Fibroblast of skin of back (primary cell): ENCODE measurements at places on chromosomes 2 and 18.

GRCh38 chr2:158024288-158024898, 77.3 kb upstream of the UPP2 start:
- DNase-seq, result peak; percentile 38

DNA sequence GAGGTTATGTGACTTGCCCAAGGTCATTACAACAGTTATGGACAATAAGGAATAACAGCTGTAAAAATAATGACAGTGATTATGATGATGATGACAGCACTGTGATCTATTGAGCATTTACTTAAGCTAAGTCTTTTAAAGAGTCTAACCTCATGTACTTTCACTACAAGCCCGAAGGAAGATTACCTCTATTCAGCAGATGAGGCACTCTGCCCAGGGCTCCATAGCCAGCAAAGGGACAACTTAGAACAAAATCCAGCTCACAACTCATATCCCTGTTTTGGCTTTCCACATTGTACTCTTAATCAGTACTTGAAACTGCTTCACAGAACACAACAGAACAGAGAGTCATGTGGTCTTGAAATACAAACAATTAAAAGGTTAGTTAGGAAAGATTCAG, 290.2 kb downstream of the ZNF385B start:
- no peak for DNase-seq

- no peak for DNase-seq
These were observed 150.3 kb upstream of the ZFP36L2 start for GRCh38 chr2:43376523-43377198.

- DNase-seq, result no peak
These were observed 44.6 kb downstream of the FOSL2 start for GRCh38 chr2:28437149-28437835.

- DNase-seq, result no peak
These were observed 4.0 kb downstream of the NT5DC4 start for GRCh38 chr2:112724591-112725525.

DNA sequence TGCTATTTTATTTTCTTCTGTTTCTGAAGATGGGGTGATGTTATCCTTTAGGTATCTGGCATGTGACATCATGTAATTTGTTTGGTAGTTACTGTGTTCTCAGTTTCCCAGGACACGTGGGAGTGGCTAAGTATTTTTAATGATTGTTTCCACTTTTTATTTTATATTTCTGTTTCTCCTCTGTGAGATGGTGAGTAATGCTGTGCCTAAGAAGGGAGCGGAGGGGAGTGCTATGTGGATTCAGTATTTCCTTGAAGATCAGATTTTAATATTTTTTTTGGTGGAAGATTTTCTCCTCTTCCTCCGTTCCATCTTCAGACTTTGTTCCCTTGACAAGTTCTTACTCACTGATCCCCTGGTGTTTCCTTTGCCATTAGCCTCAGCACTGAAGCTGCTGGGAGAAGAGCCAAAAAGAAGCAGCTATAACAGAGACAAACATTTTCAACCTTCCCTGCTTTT, 180.0 kb upstream of the MMADHC start:
- peak; percentile 70 for DNase-seq

GRCh38 chr18:59546188-59546587, 151.0 kb downstream of the CCBE1 start:
- DNase-seq, result peak; percentile 76

GRCh38 chr2:203396667-203397066, 68.5 kb downstream of the ABI2 start:
- no peak for DNase-seq

DNA sequence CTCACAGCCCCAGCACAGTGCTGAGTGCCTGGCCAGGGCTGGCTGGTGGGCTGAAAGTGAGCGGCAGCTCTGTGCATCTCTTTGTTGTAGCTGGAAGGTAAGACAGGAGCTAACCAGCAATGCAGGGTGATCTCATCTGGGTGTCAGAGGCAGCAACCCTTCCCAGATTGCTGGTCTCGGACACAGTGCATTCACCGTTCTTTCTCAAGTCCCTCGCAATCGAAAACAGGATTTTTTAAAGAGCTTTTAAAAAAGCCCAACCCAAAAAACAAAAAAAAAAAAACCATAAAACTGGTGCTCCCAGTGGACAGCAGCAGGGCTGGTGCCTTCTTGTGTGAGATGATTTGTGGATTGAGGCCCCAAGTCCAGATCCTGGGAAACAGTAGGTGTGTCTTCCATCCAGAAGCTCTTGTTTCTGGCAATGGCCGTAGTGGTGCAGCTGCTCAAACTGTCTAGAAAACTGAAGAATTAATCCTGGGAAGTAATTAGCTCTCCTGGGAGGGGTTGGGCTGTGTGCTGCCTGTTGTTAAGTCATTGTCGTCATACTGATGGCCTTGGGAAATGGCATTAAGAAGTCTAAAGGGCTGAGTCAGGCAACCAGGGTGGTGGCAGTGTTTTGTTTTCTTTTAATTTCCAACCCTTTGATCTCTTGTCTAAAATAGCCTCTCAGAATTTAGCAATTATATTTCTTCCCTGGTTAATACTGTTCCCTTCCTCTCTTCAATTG, 156.7 kb downstream of the KLHL29 start:
- peak; percentile 55 for DNase-seq

GRCh38 chr18:2459886-2460285, 111.4 kb downstream of the METTL4 start:
- DNase-seq, result peak; percentile 31

- DNase-seq, result no peak
These were observed 67.7 kb downstream of the SMCHD1 start for GRCh38 chr18:2723207-2723606.

- DNase-seq, result peak; percentile 53
These were observed 58.0 kb upstream of the EML6 start for GRCh38 chr2:54665436-54665856.

- no peak for DNase-seq
These were observed 88.9 kb downstream of the SMIM21 start for GRCh38 chr18:75338631-75339030.

- peak; percentile 79 for DNase-seq
These were observed 4.7 kb downstream of the CAPG start for GRCh38 chr2:85405201-85406059.

DNA sequence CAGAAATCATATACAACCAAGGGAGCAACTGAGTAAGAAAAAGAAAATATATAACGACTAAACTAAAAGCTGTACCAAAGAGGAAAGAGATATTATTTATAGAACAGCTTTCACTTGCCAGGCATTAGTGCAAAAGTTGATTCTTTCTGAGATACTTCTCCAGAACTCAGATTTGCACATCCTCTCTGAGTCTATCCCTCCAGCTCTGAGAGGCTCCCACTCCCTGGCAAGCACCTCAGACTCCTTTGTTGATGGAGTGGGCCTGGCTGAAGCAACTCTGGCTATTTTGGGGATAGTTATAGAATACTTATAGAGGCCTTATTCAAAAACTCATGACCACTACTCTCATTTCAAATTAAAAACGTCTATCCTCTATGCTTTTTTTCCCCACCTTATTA, 501.6 kb upstream of the TNP1 start:
- no peak for DNase-seq

DNA sequence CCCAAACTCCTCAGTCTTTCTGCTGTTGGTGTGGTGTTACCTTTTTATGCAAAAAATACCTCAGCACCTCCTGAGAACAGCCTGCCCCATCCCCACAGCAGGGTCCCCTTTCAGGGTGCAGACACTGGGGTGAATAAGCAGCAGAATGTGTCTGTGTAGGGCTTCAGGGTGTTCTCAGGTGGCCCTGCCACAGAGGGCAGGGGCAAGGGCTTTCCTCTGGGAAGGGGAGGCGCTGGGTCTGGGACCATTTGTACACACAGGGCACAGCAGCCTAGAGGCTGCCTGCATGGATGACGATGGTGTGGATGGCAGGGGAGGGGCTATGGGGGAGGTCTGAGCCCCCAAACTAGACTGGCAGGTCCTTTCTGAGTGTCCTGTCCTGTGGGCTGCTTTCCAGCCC, 2.6 kb downstream of the HAAO start:
- DNase-seq, result no peak

- DNase-seq, result no peak
These were observed 297.1 kb upstream of the FSIP2 start for GRCh38 chr2:185441486-185442005.

GRCh38 chr2:12506846-12507245, 209.9 kb upstream of the TRIB2 start:
- no peak for DNase-seq

DNA sequence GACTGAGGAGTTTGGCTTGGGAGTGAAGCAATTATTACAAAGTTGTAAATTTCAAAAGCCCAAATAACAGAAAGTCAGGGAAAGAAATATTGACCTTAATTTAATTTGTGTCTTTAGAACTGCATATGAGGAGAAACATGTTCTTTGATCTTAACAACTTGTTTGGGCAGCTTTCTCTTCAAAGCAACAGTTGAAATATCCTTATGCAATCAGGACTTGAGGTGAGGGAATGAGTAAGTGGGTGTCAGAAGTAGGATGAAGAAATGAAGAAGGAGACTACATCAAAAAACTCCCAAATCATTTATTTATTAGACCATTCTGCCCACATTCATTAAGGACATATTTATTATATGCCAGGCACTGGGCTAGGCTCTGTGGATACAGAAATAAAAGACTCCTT, 129.4 kb downstream of the GCA start:
- no peak for DNase-seq

DNA sequence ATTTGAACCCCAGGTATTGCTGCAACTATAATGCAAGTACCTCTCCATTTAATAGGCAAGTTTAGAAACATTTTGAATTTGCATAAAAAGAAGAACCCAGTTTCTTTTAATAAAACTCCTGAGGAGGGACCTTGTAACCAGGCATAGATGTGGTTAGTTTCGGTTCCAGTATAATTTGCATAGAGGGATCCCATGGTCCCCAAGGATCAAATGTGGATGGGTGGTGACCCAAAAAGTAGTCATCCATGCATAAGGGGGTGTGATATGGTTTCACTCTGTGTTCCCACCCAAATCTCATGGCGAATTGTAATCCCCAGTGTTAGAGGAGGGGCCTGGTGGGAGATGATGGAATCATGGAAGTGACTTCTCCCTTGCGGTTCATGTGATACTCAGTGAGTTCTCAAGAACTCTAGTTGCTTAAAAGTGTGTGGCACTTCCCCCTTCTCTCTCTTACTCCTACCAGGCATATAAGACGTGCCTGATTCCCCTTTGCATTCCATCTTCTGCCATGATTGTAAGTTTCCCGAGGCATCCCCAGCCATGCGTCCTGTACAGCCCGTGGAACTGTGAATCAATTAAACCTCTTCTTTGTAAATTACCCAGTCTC, 40.2 kb upstream of the SKA1 start:
- no peak for DNase-seq

DNA sequence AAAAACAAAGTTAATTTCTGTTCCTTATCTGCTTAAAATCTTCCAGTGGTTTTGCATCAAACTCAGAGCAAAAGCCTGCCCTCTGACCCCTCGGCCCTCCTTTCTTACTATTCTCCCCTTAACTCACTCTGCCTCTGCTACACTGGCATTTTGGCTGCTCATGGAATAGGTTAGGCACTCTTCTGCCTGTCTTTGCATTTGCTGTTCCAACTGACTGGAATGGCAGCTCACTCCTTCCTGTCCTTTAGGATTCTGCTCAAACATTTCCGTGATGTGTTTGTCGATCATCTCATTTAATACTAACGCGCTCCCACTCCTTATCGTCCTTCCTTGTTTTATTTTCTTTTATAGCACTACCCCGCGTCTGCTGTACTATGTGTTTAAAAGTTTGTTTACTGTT, 815 bp downstream of the CEBPZ start:
- peak; percentile 14 for DNase-seq

GRCh38 chr2:127877626-127878025, 8.1 kb downstream of the AMMECR1L start:
- peak; percentile 22 for DNase-seq

- DNase-seq, result no peak
These were observed 201.4 kb downstream of the TCF4 start for GRCh38 chr18:55386545-55386944.

DNA sequence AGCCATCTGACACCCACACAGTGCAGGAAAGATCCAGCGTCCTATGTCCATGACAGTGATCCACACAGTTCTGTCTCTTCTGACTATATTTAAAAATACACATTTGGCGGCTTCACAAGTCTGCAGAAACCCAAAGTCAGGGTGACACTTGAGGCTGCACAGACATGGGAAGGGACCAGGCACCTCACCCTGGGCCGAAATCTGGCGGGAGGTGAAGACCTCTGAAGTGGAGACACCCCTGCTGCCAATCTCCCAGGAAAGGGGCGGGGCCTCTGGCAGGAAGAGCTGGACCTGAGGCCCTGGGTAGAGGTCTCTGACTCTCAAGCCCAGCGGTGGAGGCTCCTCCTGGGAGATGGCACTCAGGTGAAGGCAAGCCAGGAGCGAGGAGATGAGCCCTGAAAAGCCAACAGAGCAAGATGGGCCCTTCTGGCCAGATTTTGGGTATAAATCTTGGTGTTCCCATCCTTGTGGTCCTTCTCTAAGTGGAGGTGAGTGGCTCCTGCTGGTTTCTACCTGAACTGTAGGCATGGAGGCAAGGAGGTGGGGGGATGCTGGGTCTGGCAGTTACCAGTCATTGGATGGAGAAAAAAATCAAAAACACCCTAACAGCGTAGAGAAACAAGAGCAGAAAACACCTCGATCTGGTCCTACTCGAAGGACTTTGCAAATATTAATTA, 248.4 kb downstream of the HDAC4 start:
- DNase-seq, result no peak

DNA sequence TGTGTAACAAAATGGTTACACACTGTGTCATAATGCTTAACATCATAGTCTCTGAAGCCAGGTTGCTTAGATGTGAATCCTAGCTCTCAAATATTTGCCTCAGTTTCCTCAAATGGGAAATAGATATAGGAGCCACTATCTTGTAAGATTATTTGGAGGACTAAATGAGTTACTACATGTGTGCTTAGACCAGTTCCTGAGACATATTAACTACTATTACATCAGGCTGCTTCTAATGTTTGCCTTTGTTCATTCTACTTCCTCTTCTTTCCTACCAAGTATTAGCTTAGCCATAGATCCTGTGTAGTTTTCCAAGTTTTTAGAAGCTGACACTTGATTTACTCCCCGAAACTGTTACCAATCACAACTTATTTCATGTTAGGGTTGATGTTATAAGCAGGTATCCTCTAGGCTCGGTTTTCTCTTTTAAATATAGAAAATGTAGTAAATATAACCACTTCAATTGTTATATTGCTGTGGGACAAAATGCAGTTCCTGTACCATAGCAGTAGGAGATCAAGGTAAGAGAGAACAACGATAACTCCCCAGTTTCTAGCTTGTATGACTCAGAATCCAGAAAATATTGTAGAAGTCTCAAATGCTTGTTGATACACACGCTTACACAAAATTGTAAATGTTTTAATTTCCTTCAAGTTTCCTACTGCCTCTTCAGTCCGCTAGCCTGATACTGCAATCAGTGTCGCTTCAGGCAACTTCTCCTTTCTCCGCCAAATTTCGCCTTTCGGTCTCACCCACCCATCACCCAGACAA, 751 bp upstream of the DNAJC10 start:
- DNase-seq, result peak; percentile 30

DNA sequence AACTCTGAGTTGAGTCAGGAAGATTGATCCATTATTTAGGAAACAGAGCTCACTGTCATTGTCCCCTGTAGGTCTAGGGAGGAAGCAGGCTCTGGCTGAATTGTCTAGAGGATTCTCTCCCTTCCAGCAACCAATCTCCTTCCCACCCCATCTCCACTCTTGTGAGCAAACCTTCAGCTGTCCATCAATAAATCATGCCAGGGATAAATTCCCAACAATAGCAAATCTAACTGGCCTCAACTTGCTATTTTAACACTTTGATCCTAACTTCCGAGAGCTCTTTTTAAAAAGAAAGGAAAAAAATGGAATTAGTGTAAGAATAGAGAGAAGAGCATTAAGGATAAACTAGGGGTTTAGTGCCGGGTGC, 53.5 kb downstream of the ATP8B1 start:
- no peak for DNase-seq
